ENCODE measurements at places on chromosomes 6 and 20. TPM values are rescaled to one million over a fixed set of nuclear protein-coding genes. Genes with fewer than 3 reads are reported as not detected.

Gene PDSS2
- 16.2 TPM for total RNA-seq

DNA sequence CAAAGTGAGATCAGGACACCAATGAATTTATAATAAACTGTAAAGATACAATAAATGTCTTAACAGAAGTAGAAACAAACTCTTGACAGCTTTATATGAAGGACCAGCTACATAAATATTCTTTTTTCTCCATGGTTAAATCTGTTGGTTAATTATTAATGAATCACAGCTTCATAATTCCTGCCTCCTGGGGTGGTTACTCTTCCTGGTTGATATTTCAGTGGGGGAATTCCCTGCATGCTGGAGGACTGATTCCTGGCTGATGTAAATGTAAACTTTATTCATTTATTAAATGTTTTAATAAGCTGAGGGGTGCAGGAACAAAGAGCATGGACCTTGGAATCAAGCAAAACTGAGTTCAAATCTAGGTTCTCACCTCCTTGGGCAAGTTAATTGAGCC, 16.2 kb upstream of the RCAN2 start:
- no peak for DNase-seq

- DNase-seq, result no peak
Measured at GRCh38 chr6:163474581-163474980, 60.1 kb downstream of the QKI start.

GRCh38 chr6:36827261-36828079, 11.8 kb downstream of the CPNE5 start:
- DNase-seq, result no peak

GRCh38 chr20:36344517-36345132, 38.5 kb downstream of the DLGAP4 start:
- DNase-seq, result peak; percentile 47

- no peak for DNase-seq
Measured at GRCh38 chr20:3621111-3621510, 42.1 kb downstream of the GFRA4 start.

GRCh38 chr20:2833761-2834160, 6.7 kb downstream of the PCED1A start:
- DNase-seq, result no peak

DNA sequence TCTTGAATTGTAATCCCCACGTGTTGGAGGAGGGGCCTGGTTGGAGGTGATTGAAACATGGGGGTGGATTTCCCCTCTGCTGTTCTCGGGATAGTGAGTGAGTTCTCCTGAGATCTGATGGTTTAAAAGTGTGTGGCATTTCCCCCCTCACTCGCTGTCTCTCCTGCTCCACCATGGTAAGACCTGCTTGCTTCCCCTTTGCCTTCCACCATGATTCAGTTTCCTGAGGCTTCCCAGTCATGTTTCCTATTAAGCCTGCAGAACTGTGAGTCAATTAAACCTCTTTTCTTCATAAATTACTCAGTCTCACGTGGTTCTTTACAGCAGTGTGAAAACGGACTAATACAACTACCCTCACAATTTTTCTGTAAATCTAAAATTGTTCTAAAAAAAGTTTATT, 26.8 kb upstream of the FAM184A start:
- no peak for DNase-seq

- DNase-seq, result peak; percentile 90
Measured at GRCh38 chr6:31270788-31271640, 878 bp downstream of the HLA-C start.

Data from mucosa of descending colon (tissue), 3 donors.